ENCODE measurements at places on chromosomes 1 and 21.

- DNase-seq: no peak
Observed at GRCh38 chr1:157301477-157302198, 163.4 kb upstream of the ETV3 start.

- no peak for DNase-seq
Observed at GRCh38 chr1:36982709-36983108, 51.6 kb downstream of the GRIK3 start.

DNA sequence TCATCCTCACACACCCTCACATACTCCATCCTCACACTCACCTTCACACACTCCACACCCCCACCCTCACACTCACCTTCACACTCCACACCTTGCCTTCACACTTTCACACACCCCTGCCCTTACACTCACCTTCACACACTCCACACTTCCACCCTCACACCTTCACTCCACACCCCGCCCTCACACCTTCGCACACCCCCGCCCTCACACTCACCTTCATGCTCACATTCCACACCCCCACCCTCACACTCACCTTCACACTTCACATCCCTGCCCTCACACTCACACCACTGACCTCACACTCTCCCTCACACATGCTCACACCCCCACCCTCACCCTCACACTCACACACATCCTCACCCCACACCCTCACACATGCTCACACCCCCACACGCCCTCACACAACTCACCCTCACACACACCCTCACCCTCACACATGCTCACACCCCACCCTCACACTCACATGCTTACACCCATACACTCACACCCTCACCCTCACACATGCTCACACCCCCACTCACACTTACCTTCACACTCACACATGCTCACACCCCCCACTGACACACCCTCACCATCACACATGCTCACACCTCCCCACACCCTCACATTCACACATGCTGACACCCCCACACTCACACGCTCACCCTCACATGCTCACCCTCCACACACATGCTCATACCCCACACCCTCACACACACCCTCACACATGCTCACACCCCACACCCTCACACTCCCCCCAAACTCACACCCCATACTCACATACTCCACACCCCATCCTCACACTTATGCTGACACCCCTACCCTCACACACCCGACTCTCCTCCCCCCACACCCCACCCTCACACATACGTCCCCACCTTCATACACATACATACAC is 44.5 kb upstream of the EDN2 start:
- DNase-seq: no peak

GRCh38 chr1:48414264-48414663 is 57.7 kb downstream of the SPATA6 start:
- no peak for DNase-seq

- DNase-seq: no peak
Observed at GRCh38 chr1:66576645-66577044, 42.7 kb downstream of the SGIP1 start.

DNA sequence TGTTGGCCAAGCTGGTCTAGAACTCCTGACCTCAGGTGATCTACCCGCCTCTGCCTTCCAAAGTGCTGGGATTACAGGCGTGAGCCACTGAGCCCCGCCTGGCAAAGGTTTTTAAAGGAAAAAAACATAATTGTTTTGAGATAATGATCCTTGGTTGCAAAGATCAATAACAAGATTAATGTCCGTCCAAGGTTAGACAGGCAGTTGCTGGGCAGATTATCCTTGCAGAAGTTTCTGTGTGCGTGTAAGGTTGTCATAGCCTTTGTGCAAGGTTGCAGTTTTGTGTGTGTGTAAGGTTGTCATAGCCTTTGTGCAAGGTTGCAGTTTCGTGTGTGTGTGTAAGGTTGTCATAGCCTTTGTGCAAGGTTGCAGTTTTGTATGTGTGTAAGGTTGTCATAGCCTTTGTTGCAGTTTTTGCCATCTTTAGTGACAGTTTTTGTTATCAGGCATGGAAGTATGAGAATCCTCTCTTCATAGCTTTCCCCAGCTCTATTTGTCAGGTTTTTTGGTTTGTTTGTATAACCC is 3.6 kb downstream of the YBEY start:
- DNase-seq: no peak

DNA sequence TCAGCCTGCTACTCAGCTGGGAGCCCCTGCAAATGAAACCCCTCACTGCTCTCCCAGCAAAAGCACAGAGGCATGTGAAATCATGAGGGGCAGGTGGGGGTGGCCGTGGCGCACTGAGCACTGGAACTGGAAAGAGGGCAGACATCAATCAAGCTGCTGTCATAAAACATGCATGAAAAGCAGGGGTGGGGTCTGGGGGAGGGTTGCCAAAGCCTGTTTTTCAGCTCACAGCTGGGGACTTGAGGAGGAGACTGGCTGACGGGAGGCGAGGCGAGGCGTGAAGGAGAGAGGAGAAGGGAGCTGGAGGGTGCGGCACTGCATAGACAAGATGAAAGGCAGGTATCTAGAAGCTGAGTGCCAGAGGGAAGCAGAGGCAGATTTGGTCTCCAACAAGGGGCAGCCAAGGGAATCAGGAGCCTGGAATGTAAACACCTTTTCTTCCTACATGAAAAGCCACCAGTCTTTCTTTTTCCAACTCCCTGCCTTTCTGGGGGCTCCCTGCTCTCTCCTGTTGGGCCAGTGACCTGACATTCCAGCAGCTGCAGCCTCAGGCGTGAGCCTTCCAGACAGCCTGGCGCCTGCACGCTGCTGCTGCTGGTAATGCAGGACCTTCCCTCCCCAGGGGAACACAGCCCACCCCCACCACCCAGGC is 87.0 kb downstream of the NMNAT2 start:
- DNase-seq: no peak

- peak; percentile 29 for DNase-seq
Observed at GRCh38 chr1:244599937-244600350, 53.0 kb upstream of the DESI2 start.

- DNase-seq: no peak
Observed at GRCh38 chr1:184056921-184057555, 5.5 kb downstream of the TSEN15 start.

DNA sequence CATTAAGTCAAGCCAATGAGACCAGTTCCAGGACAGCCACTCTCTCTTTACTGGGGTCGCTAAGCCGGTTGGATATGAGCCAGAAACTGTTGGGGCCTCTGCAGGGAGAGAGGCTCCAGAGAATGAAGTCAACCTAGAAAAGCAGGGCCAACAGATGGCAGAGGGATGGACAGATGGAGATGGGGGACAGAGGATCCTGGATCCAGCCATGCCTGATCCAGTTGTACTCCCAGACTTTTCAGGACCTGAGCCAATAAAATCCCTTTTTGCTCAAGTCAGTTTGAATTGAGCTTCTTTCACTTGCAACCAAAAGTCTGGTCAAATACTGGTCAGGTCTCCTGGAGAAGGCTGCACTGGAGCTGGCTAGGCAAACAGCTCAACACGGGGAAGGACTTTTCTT is 2.2 kb downstream of the DHCR24 start:
- no peak for DNase-seq

DNA sequence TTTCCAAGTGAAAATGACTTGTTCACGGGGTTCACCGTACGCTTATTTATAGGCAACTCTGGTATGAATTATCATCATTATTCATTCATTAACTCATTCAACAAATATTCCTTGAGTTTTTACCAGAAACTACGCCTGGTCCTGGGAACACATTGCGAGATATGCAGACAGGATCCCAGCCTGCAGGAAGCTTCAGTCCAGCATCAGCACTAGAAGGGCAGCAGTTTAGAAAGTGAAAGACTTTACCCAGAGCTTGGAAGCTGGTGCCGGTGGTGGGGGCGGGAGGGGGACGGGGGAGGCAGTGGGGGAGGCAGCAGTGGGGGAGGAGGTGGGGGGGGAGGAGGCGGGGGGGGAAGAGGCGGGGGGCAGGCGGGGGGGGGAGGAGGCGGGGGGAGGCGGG is 55.9 kb downstream of the SETD4 start:
- DNase-seq: no peak

GRCh38 chr1:8701794-8702471 is 115.5 kb downstream of the RERE start:
- peak; percentile 25 for DNase-seq

Measured in B cell (primary cell).